ENCODE measurements at places on chromosomes 2 and 18.
A peak's percentile ranks its signal among the peaks of the same experiment; 100 is the strongest.

DNA sequence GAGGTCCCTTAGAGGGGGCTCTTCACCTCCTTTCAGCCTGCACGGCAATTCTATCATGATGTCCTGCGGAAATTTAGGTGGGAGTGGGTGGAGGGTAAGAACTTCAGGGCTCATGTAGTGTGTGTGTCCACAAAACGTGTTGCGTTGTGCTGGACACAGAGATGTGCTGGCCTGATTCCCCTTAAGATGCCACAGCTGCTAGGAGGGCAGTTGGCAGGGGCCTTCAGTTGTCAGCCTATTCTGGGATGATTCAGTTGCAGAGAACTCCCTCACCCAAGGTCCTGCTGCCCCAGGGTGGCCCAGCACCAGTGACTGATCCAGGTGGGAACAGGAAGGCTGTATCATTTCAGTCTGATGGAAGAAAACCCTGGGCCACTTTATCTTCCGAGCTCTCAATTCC lies 1.0 kb upstream of the HJURP start:
- no peak for DNase-seq

- no peak for DNase-seq
These were observed 1477.6 kb upstream of the NXPH2 start for GRCh38 chr2:140257692-140258300.

- DNase-seq: no peak
These were observed 16.4 kb downstream of the CRIM1 start for GRCh38 chr2:36371928-36372391.

GRCh38 chr2:31004257-31004656 lies 134.0 kb downstream of the GALNT14 start:
- no peak for DNase-seq

- DNase-seq: peak; percentile 91
These were observed 17.2 kb upstream of the C2orf74 start for GRCh38 chr2:61144697-61145268.

DNA sequence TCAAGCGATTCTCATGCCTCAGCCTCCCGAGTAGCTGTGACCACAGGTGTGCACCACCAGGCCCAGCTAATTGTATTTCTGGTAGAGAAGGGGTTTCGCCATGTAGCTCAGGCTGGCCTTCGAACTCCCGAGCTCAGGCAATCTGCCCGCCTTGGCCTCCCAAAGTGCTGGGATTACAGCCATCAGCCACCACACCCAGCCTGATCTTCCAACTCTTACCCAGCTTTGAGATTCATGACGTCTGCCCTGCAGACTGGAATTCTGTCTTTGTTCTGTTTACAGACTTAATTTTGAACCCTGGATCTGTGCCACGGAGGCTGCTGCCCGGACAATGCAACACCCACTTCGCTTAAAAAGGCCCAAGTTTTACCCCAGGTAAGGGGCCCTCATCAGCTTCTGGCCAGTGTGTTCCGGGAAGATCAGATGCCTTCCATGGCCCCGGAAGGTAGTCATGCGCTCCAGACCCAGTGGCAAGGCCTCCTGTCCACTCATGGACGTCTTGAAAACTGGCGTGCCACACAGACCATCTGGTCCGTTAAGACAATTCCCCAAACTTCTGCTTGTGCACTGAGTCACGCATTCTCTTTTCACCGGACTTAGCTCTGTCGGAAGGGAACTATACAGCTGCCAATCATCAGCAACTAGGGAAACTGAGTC lies 5.5 kb downstream of the PXDN start:
- DNase-seq: no peak

GRCh38 chr2:15243762-15244161 lies 317.4 kb downstream of the NBAS start:
- no peak for DNase-seq

- DNase-seq: no peak
These were observed 286.9 kb downstream of the TMX3 start for GRCh38 chr18:68427951-68428401.

- no peak for DNase-seq
These were observed 87.0 kb upstream of the CXCR4 start for GRCh38 chr2:136204971-136205370.

GRCh38 chr2:196291426-196291825 lies 120.0 kb upstream of the STK17B start:
- DNase-seq: no peak

DNA sequence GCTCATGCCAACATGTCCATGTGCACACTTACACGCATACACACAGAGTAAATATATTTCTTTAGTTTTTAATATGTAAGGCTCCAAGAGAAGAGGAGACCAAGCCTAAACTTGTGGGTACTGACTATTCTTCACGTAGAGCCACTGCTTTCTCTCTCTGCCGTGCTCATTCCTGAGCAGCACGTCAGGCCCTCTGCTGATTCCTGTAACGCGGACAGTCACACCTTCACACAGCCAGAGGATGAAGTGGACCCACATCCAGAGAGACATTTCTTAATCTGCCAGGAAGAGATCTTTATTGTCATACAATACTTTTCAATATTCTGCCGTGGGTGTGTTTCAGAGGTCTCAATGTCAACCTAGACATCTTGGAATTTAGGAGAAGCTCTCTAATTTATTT lies 560.7 kb downstream of the STK39 start:
- DNase-seq: no peak

DNA sequence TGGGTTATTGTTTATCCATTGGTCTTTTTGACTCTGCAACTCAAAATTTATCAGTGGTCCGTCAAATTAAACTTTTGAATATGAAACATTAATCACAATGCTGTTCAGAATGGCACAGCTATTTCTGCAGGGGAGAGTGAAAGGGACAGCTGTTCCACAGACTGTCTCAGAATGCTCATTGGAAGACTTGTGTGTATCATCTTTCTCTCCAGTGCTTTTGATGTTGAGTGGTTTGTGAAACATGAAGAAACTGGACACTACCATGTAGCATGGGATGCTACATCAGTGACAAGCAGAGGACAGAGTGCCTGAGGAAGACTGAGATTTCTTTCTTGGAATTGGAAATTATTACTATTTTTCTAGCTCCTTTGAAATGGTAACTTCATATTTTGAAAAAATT lies 115.7 kb downstream of the PLCL1 start:
- DNase-seq: no peak

- peak; percentile 60 for DNase-seq
These were observed 8.1 kb downstream of the LBH start for GRCh38 chr2:30239308-30239985.

DNA sequence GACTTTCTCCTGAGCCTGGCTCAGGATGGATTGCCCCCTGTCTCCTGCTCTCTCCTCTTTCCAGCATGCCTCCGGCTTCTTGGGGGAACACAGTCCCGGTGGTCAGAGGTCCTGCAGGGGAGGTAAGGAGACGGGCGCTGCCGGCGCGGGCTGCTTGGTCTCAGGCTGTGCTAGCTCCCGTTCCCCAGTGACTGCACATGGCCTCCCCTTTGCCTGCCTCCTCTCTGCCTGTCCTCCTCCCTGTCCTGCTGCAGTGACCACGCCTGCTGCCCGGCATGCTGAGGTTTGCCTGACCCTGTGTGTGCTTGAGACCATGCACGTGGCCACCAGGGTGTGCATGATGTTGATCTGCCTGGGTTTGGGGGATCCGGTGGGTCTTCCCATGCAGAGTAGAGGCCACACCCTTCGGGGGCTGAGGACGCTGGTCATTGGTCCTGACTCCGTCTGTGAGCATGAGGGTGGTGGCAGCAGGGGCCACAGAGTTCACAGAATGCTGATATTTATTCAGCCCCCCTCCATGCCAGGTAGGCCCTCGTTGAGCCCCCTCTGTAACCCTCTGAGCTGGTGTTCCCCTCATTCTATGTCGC lies 42.9 kb upstream of the MCFD2 start:
- DNase-seq: no peak

DNA sequence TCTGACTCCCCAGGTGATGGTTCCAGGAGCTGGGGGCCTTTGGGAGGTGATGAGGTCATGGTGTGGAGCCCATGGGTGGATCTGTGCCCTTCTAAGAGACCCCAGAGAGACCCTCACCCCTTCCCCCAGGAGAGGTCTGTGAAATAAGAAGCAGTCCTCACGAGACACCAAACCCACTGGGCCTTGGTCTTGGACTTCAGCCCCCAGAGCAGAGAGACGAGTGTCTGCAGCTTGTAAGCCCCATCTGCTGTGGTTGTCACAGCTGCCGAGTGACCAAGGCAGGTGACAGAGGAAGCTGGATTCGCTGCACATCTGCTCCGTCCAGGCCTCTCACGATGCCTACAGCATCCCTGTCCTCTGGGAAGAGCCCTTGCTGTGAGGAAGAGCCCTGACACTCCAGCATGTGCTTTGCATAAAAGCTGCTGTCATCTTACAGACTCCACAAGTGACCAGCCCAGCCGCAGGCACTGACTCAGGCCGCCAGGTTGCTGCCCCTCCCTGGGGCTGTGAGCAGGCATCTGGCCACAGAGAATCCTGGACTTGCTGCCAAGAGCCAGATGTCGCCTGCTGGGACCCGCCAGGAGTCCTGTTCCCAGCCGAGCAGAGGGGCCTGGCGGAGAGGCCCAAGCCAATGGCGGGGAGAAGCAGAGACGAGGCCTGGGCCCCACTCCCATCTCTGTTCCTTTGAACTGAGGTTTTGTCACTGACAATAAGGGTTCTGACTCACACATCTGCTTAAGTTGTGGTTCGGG lies 150.8 kb downstream of the PXDN start:
- DNase-seq: no peak

- no peak for DNase-seq
These were observed 63.0 kb downstream of the RBM43 start for GRCh38 chr2:151198645-151199044.

GRCh38 chr2:191612496-191612895 lies 65.4 kb upstream of the NABP1 start:
- no peak for DNase-seq

DNA sequence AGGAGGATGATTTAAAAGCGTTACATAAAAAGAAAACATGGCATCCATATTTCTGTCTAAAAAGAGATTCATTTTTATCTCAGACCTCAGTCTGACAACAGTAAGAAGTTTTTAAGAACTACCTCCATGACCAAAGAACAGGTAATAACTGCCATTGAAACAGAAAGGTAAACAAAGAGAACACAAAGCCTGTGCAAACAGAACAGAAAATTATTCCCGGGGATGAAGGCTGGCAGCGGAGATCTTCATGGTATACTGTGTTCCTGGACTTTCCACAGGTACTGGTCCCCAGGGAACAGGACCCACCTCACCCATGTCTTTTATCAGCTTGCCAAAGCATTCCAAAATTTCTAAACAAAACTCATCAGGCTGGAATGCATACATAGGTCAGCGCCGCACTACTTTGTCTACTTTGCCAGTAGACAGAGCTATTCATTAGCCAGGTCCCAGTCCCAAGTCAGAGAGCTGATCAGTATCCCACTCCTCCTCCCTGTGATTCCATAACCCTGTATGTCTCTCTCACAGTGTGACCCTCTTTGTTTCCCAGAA lies 277.3 kb downstream of the MBD2 start:
- DNase-seq: no peak

- DNase-seq: no peak
These were observed 643.3 kb downstream of the SOCS6 start for GRCh38 chr18:70931942-70932814.

DNA sequence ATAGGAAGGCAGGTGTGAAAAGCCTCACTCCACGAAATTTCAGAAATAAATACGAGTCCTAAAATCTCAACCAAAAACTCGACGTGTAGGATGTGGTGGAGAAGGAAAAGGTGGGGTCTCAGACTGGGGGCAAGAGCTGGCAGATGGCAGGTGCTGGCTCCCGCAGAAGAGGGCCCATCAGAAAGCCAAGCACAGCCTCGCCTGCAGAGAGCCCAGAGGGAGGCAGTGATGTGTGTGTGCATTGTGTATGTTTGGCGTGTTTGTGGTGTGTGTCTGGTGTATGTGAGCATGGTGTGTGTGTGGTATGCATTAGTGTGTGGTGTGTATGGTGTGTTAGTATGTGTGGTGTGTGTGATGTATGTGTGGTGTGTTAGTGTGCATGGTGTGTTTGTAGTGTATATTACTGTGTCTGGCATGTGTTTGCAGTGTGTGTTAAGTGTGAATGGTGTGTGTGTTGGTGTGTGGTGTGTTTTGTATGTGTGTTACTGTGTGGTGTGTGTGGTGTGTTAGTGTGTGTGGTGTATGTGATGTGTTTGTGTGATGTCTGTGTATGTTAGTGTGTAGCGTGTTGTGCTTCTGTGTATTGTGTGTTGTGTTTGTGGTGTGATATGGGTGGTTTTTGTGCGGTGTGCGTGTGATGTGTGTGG lies 116.5 kb downstream of the FAM168B start:
- no peak for DNase-seq

DNA sequence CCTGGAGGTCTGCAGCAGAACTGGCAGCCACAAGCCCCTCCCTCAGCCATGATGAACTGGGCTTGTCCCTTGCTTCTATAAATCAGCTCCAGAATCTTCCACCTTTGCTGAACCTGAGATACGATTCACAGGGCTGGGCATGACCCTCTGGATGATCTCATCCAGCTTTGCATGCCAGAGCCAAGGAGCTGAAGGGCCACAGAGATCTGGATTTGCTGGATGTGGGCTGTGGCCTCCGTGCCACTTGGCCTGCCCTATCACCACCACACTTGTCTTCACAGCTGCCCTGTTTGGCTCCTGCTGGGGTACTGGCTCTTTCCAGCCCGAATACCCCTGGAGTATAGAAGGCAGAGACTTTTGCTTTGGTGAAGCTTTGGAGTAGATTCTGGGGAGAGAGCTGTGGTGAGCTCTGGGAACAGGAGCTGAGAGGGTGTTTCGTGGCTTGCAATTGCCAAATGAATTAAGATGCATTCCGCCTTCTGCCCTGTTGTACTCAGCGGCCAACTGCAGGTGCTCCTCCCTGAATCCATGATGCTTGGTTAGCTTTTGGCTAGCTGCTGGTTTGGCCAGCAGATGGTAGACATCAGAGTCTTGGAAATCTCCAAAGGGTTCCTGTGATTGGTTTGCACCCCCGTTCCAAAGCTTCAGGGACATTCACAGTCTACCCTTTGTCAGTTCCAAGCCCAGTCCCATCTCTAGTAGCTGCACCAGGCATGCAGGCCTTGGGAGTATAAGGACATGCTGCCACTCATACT lies 30.9 kb upstream of the GIGYF2 start:
- DNase-seq: no peak

Measured in stimulated activated CD4-positive, alpha-beta T cell treated with anti-CD3 and anti-CD28 coated beads, Interleukin-12 subunit alpha, Interleukin-12 subunit beta, amount 100 ng/mL, for 4 hours (primary cell).